ENCODE measurements at places on chromosomes 7 and 10.

DNA sequence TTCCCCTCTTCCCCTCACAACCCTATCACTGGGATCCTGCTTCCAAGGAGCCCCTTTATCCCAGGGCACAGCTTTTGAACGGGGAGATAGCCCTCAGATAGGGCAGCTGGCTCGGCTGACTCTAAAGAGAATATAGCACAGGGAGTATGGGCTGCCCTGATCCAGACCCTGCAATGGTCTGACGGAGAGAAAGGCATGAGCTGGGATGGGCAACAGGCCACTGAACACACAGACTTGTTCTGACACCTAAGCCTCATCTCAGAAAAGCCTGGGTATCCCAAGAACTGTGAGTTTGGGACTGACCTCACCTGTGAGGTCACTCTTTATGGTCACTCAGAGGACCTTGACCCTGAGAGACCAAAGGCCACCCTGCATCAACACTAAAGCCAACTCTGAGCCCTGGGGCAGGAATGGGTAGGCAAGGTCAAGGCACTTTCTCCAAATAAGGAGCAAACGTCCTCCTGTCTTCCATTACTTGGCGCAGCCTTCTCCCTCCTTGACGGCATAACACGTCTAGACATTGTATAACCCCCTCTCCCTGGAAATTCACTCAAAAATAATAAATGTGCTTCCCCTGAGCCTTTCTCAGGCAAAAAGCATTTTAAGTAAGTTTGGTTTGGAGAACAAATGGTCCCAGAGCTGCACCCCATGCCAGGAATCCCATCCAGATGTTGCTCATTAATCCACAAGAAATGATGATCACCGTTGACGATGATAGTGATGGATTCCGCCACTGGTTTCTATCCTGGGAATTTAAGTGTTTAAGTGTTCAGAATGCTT, 8.2 kb upstream of the LRRC18 start:
- DNase-seq: no peak

DNA sequence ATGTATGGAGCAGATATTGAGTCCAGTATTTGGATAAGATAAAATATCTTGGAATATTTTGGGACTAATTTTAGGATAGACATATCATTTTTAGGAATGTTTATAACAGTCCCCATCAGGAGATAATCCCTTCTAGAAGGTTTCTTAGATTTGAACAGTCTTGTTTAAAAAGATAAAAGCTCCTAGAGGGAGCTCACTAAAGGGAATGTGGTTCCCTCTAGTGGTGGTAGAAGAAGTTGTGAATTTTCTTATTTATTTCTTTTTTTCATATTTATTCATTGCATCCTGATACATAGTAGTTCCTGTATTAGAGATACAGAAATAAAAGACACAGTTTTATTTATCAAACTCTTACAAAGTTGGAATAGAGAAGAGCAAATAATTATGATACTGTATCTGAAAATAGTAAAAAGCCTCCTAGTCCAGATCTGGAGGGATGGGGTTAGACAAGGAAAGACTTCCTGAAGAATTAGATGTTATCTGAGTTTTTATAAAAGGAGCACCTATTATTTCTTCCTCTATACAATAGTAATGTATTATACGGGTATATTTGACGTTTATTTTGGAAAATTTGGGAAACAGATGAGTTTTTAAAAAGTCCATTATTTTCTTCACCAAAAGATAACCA, 24.5 kb upstream of the KLF14 start:
- peak; percentile 65 for DNase-seq

GRCh38 chr7:73932364-73932763, 71.4 kb downstream of the TMEM270 start:
- DNase-seq: no peak

- no peak for DNase-seq
Measured at GRCh38 chr7:121541457-121541856, 145.3 kb upstream of the FAM3C start.

DNA sequence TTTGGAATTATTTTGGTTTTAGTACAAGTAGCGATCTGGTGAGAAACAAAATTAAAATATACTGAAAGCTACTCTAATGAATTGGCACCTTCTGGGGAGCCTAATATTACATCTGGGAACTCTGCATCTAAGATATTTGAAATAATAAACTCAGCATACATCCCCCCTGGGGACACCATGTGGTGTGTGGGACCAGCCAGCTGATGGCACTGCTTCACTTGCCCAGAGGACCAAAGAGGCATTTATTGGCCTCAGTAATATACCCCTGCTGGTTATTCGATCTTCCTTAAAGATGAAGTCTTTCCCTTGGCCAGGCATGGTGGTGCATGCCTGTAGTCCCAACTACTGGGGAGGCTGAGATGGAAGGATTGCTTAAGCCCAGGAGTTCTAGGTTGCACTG, 195.1 kb upstream of the AUTS2 start:
- no peak for DNase-seq

GRCh38 chr7:130996833-130997231, 262.8 kb upstream of the KLF14 start:
- DNase-seq: no peak

Measured in ACHN (cell line).